Upper lobe of right lung (tissue), 1 donor: ENCODE measurements at places on chromosomes 7 and 10. TPM values are rescaled to one million over a fixed set of nuclear protein-coding genes. Genes with fewer than 3 reads are reported as not detected.
A peak's percentile ranks its signal among the peaks of the same experiment; 100 is the strongest.

NOM1 gene
- 20.6 TPM for total RNA-seq

ANKRD61 gene
- total RNA-seq, result not detected

ANKRD2 gene
- 0.98 TPM for total RNA-seq

CNPY1 gene
- total RNA-seq, result not detected

MALRD1 gene
- total RNA-seq, result 7.0 TPM

AOAH gene
- total RNA-seq, result 20.8 TPM

GFRA1 gene
- total RNA-seq, result 3.4 TPM

CAMK1D gene
- total RNA-seq, result 17.1 TPM

DNA sequence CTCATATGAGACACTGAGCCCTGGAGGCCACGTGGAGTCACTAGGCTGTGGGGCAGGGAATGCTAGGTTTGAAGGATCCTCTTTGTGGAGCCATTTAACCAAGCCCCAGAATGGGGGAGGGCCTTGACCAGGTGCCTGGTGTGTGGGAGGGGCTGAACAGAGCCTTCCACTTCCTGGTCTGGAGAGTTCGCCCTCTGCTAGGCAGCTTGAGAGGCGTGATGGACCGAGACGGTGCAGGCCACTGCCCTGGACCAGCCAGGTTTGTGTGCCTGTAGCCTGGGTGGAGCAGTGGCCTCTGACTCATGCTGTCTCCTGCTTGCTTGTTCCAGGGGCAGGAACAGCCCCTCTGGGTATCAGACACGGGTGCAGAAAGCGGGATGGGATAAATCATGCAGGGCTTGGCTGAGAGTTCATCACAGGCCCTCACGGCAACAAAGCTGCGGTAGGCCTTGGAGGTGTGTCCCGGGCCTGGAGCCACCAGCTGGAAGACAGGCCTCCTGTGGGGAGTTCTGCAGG is 27.4 kb downstream of the ADAMTS14 start:
- no peak for DNase-seq

DNA sequence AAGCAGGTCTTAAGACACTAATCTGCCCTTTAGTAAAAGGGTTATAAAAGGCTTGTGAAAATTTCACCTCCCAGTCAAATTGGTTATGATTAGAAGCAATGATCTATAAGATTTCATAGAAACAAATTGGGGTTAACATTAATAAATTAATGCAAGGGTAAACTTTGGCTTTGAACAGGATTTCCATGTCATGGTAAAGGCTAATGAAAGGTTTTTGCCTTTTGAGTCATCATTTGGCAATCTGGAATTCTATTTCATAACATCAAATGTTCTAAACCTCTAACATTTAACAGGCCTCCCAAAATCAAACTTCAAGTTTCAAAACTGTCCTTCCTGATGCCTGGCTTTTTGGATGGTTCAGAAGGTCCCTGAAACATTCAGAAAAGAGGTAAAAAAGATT is 62.4 kb downstream of the COA1 start:
- no peak for DNase-seq

- no peak for DNase-seq
Measured at GRCh38 chr7:78879206-78879605, 574.3 kb downstream of the MAGI2 start.

DNA sequence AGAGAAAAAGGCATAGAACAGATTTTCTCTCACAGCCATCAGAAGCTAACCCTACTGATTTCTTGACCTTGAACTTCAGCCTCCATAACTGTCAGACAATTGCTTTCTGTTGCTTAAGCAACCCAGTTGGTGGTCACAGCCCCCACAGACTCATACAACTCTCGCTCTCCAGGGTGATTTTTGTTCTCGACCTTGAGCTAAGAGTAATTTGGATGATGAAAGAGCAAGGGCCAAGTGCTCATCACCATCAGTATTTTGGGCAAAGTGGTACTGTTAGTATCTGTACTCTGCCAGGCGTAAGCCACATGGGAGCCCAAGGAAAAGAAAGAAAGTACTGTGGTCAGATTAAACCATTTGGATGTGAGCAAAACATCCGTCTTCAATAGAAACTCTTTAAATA is 81.9 kb downstream of the AOAH start:
- DNase-seq, result no peak

DNA sequence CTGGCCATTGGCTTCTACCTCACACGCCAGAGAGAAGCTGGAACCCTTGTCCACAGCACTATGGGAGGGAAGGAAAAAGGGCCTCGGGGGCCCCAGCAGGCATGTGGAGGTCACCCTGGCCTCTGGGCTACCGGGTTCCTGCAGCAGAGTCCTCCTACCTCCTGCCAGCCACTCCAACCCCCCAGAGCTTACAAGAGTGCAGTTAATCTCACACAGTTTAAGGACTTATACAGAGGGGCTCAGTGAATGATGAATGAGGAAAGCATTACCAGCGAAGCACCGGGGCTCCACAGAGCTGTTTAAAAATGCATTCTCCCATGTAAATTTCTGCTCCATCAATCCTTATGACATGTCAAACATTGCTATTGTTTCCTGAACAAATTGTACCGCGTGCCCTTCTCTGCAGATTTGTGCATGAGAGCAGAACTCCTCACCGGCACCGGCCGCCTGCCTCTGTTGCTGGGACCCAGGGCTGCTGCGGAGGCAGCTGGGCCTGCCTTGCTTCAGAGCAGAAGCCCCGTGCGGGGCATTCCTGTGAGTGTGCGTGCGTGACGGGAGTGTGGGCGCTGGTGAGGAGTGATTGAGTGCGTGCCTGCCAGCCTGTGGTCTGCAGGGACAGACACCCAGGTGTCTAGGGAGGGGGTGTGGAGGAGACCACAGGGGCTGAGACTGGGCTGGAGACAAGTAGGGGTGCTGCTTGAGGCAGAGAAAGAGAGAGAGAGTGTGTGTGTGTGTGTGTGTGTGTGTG is 52.8 kb downstream of the C10orf105 start:
- no peak for DNase-seq

GRCh38 chr7:157526913-157527634 is 190.3 kb downstream of the DNAJB6 start:
- peak; percentile 46 for DNase-seq

GRCh38 chr10:113061054-113061430 is 111.0 kb downstream of the TCF7L2 start:
- no peak for DNase-seq

GRCh38 chr7:152176797-152177196 is 151.3 kb downstream of the GALNT11 start:
- no peak for DNase-seq

DNA sequence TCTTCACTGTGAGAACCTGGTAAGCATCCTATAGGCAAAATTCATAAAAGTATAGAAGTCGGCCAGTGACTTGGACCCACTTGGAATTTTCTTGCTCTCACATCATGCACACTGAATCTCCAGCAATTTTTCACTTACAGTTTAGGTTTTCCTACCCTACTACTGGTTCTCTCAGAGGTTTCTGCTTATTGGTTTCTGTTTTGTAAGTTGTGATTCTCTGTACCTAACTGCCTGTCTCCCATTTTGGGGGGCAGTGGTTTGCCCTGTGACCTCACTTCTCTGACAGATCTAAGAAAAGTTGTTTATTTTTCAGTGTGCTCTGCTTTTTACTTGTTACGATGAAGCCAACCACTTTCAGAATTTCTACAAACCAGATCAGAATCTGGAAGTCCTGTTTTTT is 158.1 kb downstream of the CFTR start:
- DNase-seq, result no peak

GRCh38 chr7:35729061-35729783 is 34.3 kb upstream of the HERPUD2 start:
- no peak for DNase-seq

DNA sequence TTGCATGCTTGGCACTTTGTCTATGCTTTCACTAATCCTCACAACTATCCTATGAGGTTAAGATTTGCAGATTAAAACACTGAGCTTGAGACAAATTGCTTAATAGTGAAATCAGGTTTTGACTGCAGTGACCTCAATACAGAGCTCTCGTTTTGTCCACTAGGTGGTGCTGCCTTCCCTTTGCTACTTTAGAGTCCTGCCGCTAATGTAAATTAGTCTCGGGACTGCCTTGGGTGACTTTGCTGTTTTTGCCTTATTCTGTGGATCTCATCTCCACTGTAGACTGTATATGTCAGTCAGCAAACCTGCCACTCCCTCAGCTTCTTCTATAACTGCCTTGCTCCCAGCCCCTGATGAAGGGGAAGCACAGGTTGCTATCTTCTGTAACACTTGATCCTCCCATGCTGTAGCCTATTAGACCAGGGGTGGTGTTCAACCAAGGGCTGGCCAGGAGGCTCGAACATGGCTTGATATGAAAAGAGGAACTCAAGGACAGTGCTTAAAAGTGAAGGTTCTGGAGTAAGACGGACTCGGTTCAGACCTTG is 26.0 kb downstream of the ASB4 start:
- no peak for DNase-seq

GRCh38 chr7:2959828-2960599 is 83.7 kb downstream of the CARD11 start:
- peak; percentile 28 for DNase-seq

DNA sequence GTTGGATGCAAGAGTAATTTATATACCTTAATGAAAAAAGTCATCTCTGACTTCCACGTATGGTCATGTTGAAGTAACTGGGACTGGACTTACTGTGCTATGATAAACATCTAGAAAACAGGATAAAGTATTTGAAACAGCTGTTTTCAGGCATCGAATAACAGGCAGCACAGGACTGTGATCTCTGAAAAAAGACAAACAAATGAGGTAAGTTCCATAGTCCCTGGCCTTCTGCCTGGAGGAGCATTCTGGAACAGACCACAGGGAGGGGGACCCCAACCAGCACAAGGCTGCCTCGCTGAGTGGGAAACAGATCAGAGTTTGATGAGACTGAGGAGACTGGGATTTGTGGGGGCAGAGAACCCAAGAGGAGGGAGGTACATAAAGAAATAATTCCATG is 89.1 kb upstream of the HABP2 start:
- DNase-seq, result no peak

- DNase-seq, result no peak
Measured at GRCh38 chr10:97270523-97271154, 21.8 kb downstream of the ARHGAP19 start.

GRCh38 chr10:89431977-89432376 is 17.6 kb downstream of the IFIT5 start:
- no peak for DNase-seq

- no peak for DNase-seq
Measured at GRCh38 chr7:151780631-151781030, 96.3 kb downstream of the PRKAG2 start.

DNA sequence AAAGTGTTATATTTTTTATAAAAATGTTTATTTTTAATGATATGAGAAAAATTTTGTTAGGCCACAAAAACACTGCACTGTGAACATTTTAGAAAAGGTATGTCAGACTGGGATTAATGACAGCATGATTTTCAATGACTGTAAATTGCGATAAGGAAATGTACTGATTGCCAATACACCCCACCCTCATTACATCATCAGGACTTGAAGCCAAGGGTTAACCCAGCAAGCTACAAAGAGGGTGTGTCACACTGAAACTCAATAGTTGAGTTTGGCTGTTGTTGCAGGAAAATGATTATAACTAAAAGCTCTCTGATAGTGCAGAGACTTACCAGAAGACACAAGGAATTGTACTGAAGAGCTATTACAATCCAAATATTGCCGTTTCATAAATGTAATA is 64.8 kb upstream of the CAPZA2 start:
- DNase-seq, result no peak

DNA sequence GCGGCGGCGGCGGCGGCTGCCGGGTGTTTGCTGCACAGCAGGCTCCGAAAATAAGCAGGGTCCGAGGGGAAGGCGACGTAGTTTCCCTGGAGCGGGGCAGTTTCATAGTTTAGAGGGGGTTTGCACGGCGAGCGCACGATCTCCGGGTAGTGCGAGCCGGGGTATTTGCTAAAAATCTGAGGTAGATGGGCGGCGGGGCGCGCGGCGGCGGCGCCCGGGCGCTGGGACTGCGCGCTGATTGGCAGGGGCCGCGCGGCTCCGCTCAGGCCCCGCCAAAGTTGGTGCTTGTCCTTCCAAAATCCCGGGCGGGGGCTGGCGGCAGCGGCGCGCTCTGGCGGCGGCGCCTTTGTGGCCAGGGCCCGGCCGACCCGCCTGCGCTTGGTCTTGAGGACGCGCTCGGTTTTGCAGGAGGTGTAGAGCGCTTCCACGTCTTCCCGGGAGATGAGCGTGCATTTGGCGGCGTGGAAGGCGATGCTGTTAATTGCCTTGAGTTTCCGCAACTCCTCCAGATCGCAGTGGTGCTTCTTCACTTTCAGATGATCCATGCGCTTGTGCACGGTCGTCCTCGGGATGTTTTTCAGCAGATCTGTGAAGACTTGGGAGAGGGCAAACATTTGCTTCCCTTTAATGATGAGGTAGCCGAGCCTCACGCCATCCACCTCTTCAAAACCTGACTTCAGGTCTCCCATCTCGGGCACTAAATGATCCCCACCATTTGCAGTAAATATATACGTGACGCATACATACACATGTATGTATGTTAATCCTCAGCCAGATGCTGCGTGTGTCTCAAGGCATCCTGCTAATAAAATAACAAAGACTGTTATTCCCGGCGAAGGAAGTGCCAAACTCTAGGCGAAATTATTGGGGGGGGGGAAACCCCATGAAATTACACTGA is 8.1 kb downstream of the SKIDA1 start:
- DNase-seq, result peak; percentile 82

- no peak for DNase-seq
Measured at GRCh38 chr7:130417213-130417612, 23.6 kb downstream of the CEP41 start.

GRCh38 chr10:95476469-95477174 is 84.5 kb downstream of the SORBS1 start:
- DNase-seq, result no peak

DNA sequence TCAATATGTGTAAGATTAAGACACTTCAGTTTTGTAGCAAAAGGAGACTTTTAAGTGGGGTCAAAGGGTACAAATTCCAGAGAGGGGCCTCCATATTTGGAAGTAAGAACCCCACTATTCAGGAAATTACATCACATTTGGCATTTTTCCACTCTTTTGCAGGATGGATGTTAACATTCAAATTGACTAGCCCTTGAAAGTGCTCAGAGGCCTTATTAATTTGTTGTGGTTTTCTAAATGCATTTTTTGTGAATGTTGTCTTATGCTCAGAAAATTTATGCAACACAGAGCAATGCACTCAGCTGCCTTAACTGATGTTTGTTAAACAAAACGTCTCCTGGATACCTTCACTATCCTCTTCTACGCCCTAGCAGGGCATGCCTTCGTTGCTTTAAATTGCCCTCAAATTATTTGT is 50.9 kb upstream of the PDLIM1 start:
- no peak for DNase-seq

- DNase-seq, result no peak
Measured at GRCh38 chr10:22717728-22718127, 3.4 kb upstream of the PIP4K2A start.

DNA sequence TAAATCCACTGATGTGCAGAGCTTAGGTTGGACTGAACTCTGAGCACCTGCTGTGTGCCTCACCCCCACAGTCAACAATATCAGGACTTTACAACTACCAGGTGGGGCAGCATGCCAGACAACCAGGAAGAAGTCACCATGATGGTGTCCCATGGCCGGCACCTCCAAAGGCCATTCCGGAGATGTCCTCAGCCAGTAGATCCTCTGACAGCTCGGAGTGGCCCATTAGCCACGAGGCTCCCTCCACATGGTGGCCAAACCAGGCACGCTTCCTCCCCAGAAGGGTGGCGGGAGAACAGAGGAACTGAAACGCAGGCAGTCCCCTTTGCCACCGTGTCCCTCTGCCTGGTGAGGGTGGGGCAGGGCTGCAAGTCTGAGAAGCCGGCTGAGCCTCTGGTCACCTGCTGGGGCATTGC is 390.0 kb downstream of the TNS3 start:
- no peak for DNase-seq
